Neural crest cell (in vitro differentiated cells): ENCODE measurements at places on chromosomes 5 and 9. TPM values are rescaled to one million over a fixed set of nuclear protein-coding genes. Genes with fewer than 3 reads are reported as not detected.

DNA sequence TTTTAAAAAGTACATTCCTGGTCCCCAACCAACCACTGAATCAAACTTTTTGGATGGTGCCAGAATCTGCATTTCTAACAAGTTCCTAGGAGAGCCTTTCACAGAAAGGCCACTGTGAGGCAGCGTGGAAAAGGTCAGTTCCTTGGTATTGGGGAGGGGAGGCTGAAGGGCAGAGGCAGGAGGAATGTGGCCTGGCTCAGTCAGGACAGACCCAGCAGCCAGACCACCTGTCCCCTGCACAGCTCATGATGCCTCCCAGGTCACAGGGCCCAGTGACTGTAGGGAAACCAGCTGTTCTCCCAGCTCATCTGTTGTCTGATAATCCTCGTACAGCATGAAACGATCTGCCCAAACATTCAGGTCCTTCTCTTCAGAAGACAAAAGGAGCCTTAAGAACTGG is 132.9 kb downstream of the LHFPL2 start:
- no peak for DNase-seq

DNA sequence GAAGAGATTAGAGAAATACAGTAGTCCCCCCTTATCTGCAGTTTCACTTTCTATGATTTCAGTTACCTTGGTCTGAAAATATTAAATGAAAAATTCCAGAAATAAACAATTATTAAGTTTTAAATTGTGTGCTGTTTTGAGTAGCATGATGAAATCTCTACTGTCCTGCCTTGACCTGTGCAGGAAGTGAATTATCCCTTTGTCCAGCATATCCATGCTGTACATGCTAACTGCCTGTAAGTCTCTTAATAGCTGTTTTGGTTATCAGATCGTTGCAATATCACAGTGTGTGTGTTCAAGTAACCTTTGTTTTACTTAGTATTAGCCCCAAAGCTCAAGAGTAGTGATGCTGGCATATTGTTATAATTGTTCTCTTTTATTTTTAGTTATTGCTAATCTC is 11.2 kb upstream of the JAK2 start:
- DNase-seq: no peak

DNA sequence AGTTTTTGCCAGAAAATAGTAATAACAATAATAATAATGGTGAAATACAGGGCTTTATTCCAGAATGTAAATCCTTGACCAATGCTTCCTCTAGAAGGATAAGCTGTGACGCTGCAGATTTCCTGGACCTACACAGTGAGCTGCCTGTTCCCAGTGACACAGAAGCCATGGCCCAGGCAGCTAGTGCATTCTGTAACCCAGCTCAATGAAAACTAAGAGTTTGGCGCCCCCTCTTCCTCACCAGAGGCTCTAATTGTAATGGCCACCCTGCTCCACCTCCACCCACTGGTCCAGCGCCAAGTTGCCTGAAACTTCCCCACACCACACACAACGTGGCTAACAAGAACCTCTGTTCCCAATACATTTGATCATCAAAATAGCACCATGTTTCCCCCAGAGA is 248.1 kb downstream of the CETN3 start:
- peak; percentile 23 for DNase-seq

DNA sequence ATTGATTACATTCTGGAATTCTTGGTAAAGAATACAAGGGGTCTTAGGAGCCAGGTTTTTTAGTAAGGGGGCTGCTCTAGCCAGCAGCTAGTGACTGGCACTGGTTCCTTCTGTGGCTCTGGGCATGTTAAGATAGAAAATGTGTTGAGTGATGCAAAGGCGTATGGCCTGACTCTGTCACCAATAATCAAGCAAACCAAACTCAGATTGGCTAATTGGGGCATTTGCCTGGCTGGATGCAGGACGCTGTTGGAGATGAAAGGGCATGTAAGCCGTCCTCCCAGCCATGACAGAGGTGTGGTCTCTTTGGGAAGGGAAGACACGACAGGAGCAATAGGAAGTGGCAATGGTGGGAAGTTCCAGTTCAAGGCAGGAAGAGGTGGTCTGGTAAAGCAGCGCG is 87.6 kb upstream of the CTSL start:
- no peak for DNase-seq

FAM153A gene
- not detected in 2 replicates for total RNA-seq

PCDHB10 gene
- 5.2 and 5.5 TPM in 2 replicates for total RNA-seq

GRCh38 chr5:179255527-179256327 is 89.5 kb downstream of the ADAMTS2 start:
- no peak for DNase-seq

DNA sequence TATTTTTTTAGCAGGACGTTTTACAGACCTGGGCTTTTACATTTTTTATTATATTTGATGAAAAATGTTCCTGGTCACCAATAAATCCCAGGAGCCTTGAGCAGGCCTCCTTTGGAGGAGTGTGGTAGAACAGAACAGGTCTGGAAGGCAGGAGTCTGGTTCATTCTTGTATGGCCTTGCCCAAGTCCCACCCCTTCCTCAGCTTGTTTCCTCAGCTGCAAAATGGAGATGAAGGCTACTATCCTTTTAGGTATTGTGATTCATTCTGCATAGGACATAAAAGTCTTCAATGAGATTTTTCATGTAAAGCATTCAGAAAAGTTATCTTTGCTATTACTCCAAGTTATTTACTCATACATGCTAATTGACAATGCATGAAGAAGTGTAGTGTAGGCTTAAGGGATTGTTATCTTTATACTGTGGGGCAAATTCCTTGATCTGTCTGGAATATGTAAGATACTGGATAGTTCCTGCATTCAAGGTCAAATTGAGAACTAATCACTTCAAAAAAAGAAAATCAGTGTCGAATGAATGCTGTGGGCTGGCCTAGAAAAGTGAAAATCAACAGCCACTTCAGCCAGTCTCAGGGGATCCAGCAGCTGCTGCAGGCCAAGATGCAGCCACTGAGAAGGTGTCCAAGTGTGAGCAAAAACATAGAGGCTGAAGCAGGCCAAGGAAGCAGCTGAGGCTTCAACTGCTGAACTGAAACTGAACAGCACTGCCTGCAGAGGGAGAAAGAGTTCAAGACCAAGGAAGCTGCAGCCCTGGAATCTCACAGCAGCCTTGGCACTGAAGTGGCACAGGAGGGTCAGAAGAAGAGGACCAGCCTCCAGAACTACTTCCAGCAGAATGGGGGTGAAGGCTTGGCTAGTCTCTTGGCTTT is 15.5 kb upstream of the SLC36A3 start:
- DNase-seq: no peak

SLC12A7 gene
- 34.7 and 40.7 TPM in 2 replicates for total RNA-seq

- no peak for DNase-seq
Measured at GRCh38 chr5:80763873-80764647, 109.3 kb upstream of the DHFR start.

TMC1 gene
- total RNA-seq: 0.33 and 0.36 TPM in 2 replicates

DNA sequence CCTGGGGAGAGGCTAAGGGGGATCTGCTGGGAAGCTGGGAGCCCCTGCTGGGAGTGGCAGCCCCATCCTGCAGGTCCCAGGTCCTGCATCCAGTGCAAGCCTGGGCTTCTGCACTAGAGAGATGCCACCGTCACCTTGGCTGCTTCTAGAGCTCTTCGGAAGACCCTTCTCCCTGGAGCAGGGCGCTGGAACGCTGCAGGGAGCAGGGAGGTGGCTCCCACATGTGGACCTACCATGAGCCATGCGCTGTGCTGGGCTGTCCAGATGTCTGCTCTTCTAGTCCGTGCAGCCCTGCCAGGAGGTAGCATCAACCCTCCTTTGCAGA is 90.9 kb upstream of the PHYKPL start:
- DNase-seq: no peak

RFX3 gene
- 43.6 and 46.9 TPM in 2 replicates for total RNA-seq

GRCh38 chr9:76396597-76396996 is 2.4 kb upstream of the RFK start:
- DNase-seq: no peak

DNA sequence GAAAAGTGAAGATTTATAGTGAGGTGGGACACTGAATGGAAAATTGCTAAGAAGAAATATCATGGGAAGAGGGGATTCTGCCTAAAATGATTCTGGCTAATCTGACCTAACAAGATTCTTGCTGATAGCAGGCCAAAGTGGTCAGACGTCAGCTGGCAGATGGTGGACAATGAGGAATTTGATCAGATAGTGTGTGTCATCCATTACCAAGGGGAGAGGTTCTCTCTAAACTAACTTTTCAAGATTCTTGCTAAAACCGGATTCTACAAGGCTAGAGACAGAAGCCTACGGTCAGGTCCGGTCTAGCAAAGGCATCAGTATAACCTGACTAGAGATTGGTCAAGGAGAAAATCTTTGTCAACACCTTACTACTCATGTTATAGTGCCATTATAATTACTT is 306.0 kb downstream of the ZNF608 start:
- DNase-seq: no peak

DNA sequence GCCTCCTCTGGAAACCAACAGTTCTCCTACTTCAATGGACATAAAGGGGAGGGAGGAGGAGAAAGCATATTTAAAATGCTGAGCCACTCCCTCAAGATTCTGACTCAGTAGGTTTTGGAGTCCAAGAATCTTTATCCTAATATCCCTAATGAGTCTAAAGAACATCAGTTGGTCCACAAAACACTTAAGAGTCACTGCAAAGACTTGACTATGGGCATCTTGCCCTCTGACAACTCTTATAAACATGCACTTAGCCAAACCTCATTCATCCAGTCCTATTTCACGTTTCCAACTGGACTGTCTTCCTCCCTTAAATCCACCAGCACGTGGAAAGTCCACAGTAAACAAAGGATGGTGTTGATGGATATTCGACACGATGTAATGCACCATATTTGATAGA is 172.5 kb downstream of the FAM114A2 start:
- no peak for DNase-seq

- DNase-seq: no peak
Measured at GRCh38 chr9:107875571-107875980, 386.0 kb upstream of the KLF4 start.

DNA sequence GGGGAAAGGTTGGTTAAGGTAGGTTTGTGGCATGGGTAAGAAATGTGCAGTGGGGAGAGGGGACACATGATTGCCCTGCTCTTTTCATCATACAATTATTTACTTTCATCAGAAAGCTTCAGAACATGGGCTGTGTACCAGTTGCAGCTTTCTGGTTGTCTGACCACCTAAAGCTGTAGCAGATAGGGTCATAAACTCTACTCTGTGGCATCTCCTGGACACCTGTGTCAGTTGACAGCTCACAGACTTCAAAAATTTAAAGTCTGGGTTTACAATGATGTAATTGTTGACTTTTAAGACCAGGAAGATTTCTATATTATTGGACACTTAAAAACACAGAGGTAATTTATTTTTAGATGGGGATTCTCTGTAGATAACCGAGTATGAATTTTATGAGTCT is 222.7 kb upstream of the PRR16 start:
- DNase-seq: no peak

GRCh38 chr5:149457393-149457763 is 78.3 kb upstream of the IL17B start:
- no peak for DNase-seq

PSAT1 gene
- 164 and 166 TPM in 2 replicates for total RNA-seq

CAMSAP1 gene
- 79.3 and 80.8 TPM in 2 replicates for total RNA-seq

TAF11L5 gene
- not detected in 2 replicates for total RNA-seq

CKMT2 gene
- total RNA-seq: 0.86 TPM in 1 of 2 replicates, not detected in the other

DNA sequence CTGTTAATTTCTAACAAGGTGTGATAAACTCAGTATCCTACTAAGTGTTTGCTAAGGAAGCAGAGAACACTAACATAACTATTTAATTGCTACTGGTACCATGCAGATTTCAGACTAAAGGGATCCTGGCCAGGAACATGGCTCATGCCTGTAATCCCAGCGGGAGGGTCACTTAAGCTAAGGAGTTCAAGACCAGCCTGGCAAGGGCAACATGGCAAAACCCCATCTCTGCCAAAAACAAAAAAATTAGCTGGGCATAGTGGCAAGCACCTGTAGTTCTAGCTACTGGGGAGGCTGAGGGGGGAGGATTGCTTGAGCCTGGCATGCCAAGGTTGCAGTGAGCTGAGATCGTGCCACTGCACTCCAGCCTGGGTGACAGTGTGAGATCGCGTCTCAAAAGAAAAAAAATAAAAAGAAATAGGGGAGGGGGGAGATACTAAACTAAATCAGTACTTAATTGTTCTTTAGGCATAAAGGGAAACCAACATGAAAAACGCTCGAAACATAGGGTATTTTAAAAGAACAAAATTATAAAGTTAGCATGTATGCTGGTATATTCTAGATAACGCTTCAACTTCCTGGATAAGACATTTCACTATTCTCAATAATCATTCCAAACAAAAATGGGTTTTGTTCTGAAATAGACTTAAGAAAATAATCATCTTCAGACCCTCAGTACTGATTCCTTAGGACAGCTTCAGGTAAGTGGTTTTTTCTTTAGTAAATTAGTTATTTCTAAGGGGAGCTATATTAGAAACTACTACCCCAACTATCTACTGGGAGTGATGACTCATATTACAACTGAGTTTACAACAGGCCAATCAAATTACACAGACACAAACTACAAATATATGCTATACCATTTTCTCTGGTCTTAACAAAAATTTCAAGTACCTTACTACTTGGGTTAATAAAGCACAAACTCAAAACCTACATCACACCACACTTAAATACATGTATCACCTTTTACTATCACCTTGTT is 3.5 kb downstream of the PANK3 start:
- DNase-seq: no peak

- no peak for DNase-seq
Measured at GRCh38 chr5:69231851-69232250, 2.8 kb upstream of the CDK7 start.

TMEM252 gene
- total RNA-seq: not detected in 2 replicates

SLC1A3 gene
- 24.4 and 26.5 TPM in 2 replicates for total RNA-seq

DNA sequence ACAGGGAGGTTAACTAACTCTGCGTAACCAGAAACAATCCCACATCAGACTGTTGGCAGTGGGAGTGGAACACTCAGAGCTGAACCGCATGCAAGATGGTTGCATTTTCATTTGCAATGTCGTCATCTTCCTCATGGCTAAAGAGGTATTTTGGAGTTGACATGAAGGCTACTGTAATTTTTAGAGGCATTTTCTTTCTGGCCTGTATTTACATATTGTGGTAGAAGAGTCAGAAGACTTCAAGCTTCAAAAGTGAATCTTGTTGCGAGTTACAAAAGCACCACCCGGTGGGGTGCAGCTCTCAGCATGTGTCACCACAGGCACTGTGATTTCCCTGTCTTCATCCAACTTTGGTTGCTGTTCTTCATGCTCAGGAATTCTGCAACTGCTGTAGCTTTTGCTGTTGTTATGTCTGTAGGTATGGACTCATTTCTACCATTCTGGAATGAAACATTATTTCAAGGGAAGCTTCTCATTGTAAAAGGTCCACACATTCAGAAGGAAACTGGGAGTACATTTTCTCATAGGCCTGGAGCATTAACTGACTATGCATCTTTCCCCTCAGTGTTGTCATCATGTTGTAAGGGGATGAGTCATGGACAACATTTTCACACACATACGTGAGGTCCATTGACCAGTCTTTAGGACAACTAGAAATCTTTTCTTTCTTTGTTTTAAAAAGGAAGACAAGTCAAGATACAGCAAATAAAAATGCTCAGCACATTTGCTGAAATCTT is 35.4 kb upstream of the GDNF start:
- DNase-seq: no peak

SHOC1 gene
- total RNA-seq: not detected in 2 replicates

- no peak for DNase-seq
Measured at GRCh38 chr9:12889402-12890106, 114.7 kb downstream of the LURAP1L start.
